Cardiac muscle cell (in vitro differentiated cells and primary cell): ENCODE measurements at places on chromosomes 7 and 10.

- no peak for DNase-seq
Observed at GRCh38 chr10:753530-753929, 64.1 kb upstream of the DIP2C start.

- no peak for DNase-seq
Observed at GRCh38 chr10:24091256-24091655, 117.7 kb upstream of the KIAA1217 start.

GRCh38 chr7:17521437-17521836 is 223.0 kb downstream of the AHR start:
- DNase-seq, result no peak

- no peak for DNase-seq
Observed at GRCh38 chr10:131993275-131993674, 11.6 kb upstream of the BNIP3 start.

- DNase-seq, result peak; percentile 71
Observed at GRCh38 chr10:24208661-24209431, at the start of gene KIAA1217. KIAA1217 (plus strand) TSS chr10:24209138; CDS start chr10:24209194, 56 bp downstream.

GRCh38 chr10:102283488-102283887 is 38.2 kb downstream of the GBF1 start:
- DNase-seq, result no peak

DNA sequence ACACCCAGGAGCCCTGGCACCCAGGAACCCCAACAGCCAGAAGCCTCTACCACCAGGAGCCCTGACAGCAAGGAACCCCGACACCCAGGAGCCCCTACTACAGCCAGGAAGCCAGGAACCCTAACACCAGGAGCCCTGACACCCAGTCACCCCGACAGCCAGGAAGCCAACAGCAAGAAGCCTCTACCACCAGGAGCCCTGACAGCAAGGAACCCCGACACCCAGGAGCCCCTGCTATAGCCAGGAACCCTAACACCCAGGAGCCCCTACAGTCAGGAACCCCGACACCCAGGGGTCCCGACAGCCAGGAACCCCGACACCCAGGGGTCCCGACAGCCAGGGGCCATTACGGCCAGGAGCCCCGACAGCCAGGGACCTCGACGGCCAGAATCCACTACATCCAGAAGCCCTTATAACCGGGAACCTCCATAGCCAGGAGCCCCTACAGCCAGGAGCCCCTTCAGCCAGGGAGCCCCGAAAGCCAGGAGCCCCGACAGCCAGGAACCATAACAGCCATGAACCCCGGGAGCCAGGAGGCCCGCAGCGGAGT is 440 bp upstream of the GLRX3 start:
- no peak for DNase-seq

DNA sequence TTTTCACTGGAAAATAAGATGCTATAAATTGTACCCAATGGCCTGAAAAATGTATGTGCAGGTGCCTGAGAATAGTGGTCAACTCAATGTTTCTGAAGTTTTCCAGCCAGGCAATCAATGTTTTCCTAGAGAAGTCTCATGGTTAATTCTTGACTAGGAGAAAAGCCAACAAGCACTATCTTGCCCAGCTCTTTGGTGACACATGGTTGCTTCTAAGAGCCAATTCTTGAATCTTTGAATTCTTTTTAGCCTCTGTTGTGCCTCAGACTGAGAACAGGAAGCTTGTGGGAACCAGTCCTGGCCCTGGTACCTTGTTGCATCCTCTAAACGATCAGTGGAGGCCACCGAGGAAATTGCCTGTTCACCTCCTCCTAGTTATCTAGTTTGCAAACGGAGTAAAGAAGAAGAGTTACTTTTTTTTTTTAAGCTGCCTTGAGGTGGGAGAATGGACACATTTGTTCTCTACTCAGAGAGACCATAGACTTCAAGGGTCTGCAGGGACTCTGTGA is 144.0 kb upstream of the MKLN1 start:
- no peak for DNase-seq

DNA sequence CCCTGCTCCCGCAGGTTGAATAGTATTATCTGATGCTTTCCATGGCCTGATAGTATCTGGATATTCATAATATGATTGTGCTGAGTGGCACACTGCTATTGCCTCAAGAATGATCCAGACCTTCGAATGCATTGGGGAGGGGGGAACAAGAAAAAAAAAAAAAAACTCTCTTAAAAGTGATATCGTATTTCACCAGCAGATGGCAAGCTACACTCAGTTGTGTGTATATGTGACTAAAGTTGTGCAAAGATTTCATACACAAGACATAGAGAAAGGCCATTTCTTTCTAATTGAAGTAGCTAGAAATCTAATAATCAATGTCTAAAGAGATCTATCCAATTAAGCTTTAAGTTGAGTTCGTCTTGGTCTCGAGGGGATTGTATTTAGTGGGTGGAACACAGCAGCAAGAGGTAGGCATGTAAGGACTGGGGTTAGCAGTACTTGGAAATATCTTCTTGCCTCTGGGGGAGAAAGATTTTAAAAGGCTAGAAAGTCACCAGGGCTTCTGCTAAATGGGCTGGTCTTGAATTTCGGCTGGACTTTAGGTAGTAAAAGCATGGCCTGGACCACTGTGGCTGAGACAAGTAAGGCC is 15.3 kb downstream of the SFRP4 start:
- DNase-seq, result peak; percentile 60
